ENCODE measurements at places on chromosomes 3 and 15.

- no peak for DNase-seq
Observed at GRCh38 chr3:38114052-38114874, 22.7 kb downstream of the ACAA1 start.

DNA sequence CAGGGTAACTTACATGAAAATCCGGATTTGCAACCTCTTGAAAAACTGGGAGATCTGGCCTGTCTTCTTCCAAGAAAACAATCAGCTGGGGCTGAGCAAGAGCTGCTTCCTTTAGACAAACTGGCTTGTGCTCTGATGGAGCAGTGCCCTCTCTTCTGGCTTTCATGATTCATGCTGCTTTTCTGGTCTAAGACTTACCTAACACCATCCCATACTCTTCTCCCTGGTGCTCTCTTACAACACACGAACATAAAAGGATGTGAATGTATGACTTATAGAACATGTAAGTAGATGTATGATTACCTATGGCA is 9.9 kb downstream of the TJP1 start:
- DNase-seq: no peak

- DNase-seq: no peak
Observed at GRCh38 chr3:138230525-138230924, 43.4 kb downstream of the ARMC8 start.

- DNase-seq: peak; percentile 14
Observed at GRCh38 chr3:11060500-11061251, 68.1 kb downstream of the SLC6A1 start.

Data from activated gamma-delta T cell treated with Interleukin-2 at 50 U/mL for 16 hours (primary cell).